ENCODE measurements at places on chromosomes 11 and 22.

- no peak for DNase-seq
These were observed 7.8 kb upstream of the P4HA3 start for GRCh38 chr11:74319139-74319816.

GRCh38 chr22:42857845-42858481 is 890 bp upstream of the ARFGAP3 start:
- DNase-seq: no peak

DNA sequence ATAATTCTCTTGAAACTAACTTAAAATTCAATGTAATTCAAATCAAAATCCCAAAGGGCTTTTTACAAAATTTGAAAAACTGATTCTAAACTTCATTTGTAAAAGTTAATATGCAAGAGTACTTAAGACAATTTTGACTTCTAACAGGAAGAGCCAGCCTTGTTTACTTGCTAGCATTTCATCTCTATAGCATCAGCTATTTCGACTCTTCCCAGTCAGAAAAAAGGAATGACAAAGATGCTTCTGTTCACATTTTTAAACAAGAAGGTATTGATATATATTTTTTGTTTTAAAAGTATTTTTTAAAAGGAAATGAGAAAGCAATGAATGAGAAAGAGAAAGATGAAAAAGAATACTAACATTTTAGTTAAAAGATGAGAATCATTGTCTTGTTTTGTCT is 16.4 kb downstream of the SLN start:
- DNase-seq: no peak

DNA sequence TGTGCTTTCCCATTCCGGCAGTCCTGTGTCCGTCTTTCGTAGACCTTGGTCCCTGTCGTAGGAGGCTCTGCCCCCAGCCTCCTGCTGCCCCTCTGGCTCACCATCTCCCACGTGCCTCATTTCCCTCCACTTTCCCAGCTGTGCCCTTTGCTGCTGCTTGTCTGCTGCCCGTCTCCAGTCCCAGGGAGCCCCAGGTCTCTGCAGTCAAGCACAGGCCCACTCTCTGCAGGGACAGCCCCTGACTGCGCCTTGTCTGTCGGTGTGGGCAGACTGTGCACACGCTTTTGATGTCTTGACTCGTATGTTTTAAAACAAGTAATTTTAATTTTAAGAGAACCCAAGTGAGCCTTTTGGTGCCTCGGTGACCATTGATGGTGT is 12.4 kb downstream of the DGCR8 start:
- DNase-seq: no peak

DNA sequence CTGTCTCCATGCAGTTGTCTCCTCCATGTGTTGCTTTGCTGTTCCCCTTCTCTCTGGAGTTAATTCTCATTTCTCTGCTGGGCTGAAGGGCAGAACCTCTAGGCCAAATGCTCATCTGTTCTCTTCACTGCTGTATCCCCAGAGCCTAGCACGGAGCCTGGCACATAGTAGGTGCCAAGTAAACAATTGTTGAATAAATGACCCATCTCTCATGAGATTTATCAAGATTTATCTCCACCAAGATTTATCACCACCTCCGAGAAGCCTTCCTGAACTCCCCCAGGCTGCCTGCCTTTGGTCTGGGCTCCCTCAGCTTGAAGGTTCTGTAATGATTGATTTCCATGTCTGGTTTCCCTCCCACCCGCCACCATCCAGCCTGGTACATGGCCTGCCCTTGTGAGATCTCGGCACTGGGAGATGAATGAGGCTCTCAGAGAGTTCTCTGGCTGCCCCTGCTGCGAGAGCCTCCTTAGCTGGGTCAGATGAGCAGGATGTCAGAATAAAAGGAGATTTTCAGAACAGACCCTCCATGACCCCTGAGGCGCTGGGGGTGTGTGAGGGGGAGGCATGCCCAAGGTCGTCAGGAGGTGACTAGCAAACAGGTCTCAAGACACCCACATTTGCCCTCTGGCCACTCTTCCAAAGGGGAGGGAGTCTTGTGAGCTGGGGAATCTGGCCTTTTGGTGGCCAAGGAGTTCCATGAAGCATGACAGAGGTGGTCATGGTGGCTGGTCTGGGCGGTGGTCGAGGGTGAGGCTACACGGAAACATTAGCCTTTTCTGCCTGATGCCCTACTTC is 2.4 kb upstream of the GDPD5 start:
- DNase-seq: no peak

GRCh38 chr11:27281276-27281675 is 81.7 kb downstream of the CCDC34 start:
- no peak for DNase-seq

GRCh38 chr11:78685156-78685555 is 110.5 kb upstream of the NARS2 start:
- no peak for DNase-seq

GRCh38 chr11:74138021-74138420 is 32.8 kb downstream of the C2CD3 start:
- no peak for DNase-seq

- DNase-seq: peak; percentile 25
These were observed 13.0 kb downstream of the NCF4 start for GRCh38 chr22:36873614-36874308.

GRCh38 chr22:45224988-45225731 is 15.5 kb downstream of the KIAA0930 start:
- no peak for DNase-seq

DNA sequence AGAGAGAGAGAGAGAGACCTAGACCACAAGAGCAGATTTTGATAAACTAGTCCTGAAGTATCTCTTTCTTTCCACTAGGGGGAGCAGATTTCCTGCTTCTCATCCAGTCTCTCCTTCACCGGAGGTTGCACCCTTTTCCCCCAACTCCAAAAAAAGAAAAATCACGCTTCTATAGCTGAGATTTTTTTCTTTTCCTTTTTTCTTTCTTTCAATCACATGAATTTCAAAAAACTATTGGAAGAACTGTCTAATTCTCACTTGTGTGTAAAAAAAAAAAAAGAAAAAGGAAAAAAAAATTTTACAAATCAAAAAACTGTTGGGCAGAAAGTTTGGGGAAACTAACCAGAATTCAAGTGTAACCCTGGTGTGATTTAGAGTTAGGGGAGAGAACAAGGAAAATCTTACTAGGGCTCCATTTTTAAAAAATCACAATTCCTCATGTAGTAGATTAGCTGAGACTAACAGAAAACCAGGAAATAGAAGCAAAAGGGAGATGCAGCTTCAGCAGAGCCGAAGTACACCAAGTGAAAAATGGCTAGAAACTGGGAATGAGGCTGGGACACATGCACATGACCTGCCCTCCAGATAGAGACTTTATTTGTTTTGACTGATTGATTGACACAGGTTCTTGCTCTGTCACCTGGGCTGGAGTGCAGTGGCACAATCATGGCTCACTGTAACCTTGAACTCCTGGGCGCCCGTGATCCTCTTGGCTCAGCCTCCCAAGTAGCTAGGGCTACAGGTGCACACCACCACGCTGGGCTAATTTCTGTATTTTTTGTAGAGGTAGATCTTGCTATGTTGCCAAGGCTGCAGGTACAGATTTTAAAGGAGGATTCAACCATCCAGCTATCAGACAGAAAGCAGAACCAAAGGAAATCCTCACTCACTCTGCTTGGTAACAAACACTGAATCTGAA is 27.1 kb downstream of the SDHD start:
- DNase-seq: no peak

DNA sequence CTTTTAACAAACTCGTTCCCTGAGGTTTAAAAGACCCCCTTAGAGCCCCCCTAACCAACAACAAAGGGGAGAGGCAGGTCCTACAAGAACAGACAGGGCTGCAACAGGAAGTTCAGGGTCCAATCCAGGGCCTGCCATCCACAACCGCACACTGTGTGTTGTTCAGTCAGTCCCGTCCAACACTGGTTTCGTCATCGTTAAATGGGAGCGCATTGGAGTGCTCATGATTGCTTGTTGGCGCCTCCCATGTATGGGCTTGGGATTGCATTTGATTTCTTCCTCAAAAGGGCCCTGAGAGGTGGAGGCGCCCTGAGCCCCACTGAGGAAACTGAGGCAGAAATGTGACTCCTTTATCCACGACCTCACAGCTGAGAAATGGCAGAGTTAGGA is 174.1 kb downstream of the MN1 start:
- no peak for DNase-seq

GRCh38 chr11:457111-457760 is 7.2 kb downstream of the PTDSS2 start:
- DNase-seq: no peak

DNA sequence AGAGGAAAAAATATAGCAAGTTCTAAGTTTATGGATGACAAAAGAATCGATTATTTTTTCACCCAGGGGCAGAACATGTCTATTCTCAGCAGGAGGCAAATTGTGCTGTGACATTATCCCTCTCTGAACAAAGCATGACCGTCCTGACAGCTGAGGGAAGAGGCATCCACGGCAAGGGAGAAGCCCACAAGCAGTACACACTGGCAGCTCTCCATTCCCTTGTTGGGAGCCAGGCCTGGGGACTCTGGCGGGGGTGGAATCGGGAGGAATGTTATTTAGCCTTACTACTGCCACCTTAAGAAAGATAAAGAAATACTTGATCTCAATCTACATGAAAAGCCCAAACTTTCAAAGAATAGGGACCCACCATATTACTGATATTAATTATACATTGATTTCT is 3.4 kb downstream of the KIRREL3 start:
- no peak for DNase-seq

DNA sequence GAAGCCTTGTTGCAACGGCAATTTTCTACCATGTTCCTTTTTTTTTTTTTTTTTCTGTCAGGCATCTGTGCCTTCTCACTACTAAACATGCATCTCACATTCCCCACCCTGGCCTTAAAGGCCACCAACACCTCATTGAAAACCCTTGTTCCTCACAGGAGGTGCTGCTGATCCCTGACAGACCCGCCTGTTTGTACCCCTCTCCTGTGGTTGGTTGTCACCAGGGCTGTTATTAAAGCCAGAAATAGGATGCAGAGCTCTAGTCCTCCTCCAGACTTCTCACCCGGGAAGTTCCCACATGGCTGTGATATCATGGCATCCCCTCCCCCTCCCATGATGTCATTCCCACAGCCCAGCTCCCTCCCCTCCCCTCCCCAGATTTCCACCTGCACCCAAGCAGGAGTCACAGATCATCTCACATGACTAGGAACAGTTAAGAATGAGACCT is 302.8 kb upstream of the NCAM1 start:
- DNase-seq: no peak

DNA sequence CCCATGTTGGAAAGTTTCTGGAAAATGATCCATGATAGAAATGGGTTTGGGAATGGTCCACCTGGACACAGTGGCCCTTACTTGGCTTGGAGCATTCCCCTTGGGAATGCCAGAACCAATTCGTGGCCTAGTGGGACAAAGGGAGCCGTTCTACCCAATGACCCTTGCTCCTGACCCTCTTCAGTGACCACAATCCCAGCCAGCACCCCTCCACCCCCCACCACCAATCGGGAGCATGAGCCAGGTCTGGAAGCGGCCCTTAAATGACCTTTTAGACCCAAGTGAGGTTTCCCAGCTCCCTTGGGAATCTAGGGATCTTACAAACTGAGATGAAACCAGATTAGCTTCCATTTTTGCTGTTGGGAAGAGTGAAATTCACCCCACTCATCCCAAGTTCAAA is 51.3 kb upstream of the CDON start:
- DNase-seq: no peak

DNA sequence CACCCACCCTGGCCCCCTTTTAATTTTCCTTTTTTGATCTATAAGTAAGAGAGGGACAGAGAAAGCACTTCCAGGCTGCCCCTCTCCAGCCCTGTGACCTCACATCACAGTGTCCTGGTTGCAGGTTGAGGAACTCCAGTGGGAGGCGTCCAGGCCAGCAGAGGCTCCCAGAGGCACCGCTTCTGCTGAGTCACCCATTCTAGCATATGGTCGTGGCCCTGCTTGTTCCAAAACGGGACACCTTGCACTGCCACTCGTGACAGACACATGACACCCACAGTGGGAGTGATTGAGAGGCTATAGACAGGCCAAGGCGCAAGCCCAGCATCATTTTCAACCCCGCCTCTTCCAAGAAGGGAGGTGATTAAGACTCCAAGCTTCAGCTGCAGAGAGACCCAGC is 16.0 kb upstream of the TMPRSS4 start:
- no peak for DNase-seq

DNA sequence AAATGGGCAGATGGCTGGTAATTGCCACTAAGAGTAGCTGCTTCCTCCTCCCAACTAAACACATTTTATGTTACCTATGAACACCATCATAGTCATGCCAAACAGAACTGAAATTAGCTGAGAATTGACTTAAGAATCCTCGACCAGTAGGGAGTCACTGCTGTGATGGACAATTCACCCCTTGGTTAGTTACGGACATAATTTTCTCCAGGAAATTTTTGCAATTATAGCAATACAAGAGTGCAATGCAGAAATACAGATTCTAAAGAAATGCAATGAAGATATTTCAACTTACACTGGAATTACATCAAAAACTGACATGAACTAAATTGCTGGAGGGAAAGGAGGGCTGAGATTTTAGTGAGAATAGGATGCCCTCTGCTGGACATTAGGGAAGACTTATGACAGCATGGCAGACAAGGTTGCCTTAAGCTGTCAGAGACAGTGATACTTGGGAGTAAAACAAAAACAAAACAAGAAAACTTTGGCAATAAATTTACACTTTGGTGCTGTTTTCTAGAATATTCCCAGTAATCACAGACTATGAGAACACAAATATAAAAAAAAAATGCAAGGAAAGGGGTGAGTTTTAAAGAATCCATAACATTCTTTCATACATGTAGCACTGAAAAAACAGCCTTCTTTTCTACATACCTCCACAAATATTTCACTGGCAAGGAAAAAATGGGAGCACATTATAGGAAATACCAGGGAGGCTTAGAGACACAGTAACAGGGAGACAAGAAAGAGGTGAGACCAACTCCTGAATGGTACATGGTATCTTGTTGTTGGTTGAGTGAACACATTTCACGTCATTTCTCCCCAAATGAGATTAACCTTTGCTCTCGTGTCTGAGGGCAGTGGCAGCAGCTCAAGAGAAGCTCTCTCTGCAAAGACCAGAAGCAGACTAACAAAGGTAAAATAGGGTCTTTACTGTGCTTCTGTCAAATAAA is 11.2 kb upstream of the PPP2R1B start:
- no peak for DNase-seq

GRCh38 chr11:105699203-105699602 is 89.3 kb downstream of the GRIA4 start:
- DNase-seq: no peak

DNA sequence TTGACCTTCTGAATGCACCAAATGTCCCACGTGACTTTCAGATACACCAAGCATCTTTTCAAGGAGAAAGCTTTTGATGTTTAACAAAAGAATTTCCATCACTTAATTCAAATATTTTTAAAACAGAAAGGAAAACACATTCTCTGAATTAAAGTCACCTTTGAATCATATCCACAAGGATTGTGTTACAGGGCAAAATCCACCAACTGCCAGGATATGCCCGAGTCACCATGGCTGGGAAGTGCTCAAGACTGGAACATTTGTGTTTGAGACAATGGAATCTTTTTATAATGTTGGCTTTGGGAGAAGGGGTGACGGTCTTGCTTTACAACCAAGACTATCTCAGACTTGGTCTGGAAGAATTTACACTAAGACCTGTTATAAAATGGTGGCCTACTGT is 40.8 kb downstream of the BID start:
- DNase-seq: no peak

- DNase-seq: no peak
These were observed 250.4 kb upstream of the SORL1-AS1 start for GRCh38 chr11:121703201-121703600.

Data from stimulated activated naive CD4-positive, alpha-beta T cell treated with Interleukin-2 at 50 U/mL for 16 hours (primary cell).